WERI-Rb-1 (cell line): ENCODE measurements at places on chromosomes 7 and 10.

GRCh38 chr10:127198721-127199120 is 2.3 kb upstream of the INSYN2A start:
- no peak for DNase-seq

GRCh38 chr7:91080351-91080750 is 183.9 kb upstream of the FZD1 start:
- no peak for DNase-seq

DNA sequence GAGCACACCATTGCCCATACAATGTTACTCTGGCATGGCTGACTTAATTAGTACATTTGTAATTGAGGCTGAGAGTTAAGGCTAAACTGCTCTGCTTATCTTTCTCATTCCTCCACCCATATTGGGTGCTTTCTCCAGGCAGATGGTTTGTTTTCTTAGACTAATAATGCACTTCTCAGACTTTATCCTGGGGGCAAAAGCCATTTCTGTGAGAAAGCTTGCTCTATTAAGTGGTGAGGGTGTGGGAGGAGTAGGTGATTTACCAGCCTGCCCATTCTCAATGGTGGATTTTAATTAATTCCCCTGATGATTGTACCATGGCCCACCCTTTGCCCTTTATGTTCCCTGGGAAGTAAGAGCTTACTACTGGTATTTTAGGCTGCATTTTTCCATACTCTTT is 174.8 kb downstream of the FOXP2 start:
- no peak for DNase-seq

DNA sequence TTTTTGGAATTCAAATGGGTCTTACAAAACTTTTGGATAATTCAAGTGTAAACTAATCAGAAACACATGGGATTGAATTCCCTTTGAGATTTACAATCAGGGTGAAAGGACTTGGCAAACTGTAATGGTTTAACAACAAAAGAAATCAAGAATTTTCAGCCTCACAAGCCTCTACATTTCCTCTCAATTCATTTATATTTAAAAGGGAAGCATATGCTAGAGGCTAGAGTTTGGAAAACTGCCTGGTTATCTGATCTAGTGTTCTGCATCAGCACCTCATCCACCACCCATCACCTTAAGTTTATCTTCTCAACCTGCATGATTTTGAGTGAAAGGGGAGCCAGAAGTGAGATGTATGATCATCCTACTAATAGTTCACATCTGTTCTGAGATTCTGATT is 120.7 kb downstream of the TES start:
- no peak for DNase-seq

DNA sequence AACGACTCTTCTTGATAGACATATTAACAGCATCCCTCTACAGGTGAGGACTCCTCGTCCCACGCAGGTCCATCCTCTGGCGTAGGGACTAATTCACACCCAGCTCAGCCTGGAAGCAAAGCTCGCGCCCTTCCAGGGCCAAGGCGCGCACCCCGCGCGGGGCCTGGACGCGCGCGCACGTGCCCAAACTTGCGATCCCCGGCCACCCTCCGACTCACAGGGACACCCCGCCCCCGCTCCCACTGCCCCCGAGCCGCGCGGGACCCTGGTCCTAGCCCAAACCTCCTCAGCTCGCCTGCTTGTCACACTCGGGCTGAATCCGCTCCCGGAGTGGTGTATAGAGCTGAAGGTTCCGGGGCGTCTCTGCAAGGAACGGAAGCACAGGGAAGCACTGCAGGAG is 76.9 kb downstream of the ZNF248 start:
- no peak for DNase-seq

DNA sequence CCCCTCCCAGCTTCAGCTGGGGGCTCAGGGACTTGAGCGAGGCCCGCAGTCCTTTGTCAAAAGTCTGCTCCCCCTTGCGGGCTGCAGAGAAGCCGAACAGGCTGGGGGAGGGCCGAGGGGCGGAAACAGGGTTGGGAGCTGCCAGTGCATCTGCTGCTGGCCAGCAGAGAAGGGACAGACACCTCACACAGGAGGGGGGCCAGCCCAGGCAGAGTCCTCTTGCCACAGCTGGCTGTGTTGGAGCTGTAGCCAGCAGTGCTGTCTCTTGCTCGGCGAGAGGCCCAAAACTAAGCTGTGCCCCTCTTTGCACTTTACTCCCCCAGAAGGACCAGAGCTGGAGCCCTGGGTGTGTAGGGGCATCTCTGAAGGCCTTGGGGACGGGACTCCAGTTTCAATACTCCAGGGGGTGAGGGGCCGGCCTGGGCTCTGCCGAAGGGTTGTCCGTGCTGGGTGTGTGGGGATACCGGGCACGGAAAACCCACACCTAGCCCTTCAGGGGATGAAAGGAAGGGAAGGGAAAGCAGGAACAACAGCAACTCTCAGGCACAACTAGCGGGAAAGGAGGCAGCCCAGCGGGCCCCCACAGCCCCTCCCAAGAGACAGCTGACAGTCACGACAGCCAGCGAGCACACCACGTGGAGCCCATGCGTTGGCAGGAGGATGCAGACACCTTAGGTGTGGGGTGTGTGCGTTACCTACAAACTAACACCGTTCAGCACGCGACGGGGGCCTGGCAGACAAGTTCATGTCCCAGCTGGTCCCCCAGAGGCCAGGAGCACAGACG is 17.8 kb downstream of the YKT6 start:
- DNase-seq = peak; percentile 71

- DNase-seq = no peak
Observed at GRCh38 chr7:42065942-42066341, 171.1 kb downstream of the GLI3 start.

DNA sequence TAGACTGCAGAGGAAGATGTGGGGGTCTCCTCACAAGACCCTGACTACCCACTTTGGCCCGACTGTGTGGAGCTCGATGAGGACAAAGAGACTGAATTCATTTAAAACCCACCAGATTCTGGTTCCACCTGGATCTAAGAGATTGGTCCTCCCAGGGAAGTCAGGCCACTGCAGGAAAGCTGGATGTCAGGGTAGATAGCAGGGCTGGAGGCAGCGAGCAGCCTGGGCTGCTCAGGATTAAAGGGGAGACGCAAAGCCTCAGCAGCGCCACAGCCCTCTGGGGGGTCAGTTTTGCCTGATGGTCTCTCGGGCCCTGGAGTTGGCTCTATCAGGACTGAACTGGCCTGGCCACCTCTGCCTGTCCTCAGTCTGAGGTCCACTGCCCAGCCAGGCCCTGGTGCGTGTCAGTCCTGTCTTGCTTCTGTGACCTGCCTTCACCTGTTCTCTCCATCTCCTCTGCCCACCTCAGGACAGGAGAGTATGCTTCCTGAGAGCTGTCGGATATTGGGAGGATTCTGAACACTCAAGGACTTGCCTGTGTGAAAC is 12.2 kb upstream of the KLRG2 start:
- DNase-seq = peak; percentile 18

DNA sequence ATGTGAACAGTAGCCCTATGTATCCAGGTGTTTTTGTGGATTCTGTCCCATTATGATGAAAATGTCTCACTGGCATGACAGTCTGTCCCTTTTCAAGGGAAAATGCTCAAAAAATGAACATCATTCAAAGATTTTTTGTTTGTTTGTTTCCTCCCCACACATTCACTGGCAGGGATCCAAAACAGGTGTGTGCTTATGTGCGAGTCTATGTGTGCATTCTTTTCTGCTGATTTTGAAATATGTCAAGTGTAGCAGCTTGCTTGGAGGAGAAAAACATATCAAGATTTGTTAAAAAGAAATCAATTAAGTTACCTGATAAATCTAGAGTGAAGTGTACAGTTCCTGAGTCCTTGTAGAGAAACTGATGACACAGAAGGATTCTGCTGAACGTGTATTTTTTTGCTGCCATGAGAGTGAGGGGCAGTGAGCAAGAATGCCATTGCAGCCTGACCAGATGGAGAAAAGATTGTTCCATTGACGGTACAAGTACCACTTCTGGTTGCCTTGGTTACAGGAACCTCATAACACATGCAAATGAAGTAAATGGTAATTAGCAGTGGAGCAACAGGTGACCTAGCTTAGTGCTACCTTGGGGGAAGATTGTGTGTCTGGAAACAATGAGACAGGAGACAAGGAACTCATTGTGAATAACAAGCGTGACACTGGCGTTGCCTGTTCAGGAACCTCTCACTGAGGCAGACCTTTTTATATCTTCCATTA is 277.4 kb upstream of the PHYHIPL start:
- DNase-seq = no peak

- no peak for DNase-seq
Observed at GRCh38 chr10:75612904-75613684, 181.7 kb downstream of the LRMDA start.

GRCh38 chr10:17744341-17744861 is 7.6 kb upstream of the TMEM236 start:
- DNase-seq = no peak

DNA sequence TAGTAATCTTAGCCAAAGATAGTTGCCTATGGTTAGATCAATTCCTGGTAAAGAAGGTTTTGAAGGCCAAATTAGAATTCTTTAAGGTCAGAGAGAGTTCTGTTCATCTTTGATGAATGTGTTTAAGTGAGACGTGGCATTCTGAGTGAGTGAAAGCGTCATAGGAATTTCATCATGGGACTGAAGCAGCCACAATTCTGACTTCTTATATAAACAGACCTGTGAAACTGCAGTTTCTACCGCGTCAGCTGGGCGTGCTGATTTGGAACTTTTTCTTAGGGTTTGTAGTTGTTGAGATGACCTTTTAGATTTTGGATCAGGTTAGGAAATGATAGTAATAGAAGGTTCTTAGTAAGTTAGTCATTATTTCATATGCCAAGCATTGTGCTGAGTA is 103.8 kb downstream of the CNNM2 start:
- DNase-seq = no peak

DNA sequence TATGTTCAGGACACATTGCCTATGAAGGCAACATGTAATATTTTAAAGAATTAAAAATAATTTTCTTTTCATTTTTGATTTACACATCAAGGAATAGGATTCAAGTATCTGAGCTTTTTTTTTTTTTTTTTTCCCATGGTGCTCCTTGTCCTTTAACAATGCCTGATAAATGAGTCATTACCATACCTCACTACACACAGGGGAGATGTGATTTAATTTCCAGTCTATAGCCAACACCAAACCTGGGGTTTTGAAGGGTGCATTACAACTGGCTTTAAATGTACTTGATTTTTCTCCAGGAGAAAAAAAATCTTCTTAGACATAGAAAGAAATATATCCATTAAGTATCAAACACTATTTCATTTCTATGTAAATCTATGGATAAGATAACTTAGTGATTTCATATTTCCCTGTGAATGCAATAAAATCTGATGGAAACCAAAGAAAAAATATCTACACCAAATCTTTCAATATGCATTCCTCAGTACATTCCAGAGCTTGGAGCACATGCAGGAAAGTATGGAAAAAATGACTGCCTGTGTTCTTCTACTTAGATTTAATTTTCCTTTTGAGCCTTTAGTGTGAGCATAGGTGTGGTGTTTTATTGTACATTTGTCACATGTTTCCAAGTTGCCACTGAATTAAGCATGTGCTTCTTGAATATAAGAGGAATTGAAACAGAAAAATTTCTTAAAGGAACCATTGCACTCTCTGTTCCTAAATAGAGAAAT is 204.8 kb upstream of the MEOX2 start:
- DNase-seq = no peak

- DNase-seq = no peak
Observed at GRCh38 chr7:11216276-11216675, 242.6 kb downstream of the PHF14 start.

GRCh38 chr7:23710000-23710399 is at the start of gene STK31:
Gene STK31 (plus strand): TSS chr7:23710219. CDS start chr7:23710286, 67 bp downstream.
- DNase-seq = no peak

DNA sequence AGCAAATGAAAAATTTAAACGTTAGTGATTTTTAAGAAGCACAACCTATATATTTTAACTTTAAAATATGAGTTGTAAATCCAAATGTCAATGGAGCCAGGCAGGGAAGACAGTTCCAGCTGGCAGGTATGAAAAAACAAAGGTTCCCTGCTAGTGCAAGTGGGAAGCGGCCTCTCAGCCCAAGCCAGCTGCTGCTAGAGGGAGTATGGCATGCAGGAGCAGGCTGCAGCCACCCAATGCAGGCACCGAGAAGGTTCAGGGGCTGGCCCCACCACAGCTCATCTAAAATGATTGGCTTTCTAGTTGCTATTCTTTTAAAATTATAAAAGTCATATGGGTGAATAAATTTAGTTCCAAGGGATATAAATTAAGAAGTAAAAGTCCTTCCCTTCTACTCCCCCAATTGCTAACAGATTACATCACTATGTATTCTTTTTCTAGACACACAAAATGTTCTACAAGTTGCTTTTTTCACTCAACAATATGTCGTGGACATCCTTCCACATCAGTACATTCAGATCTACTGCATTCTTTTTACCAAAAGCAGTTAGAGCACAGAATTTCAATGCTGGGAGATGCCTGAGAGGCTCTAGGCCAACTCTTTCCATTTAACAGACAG is 69.3 kb downstream of the SGMS1 start:
- DNase-seq = no peak

DNA sequence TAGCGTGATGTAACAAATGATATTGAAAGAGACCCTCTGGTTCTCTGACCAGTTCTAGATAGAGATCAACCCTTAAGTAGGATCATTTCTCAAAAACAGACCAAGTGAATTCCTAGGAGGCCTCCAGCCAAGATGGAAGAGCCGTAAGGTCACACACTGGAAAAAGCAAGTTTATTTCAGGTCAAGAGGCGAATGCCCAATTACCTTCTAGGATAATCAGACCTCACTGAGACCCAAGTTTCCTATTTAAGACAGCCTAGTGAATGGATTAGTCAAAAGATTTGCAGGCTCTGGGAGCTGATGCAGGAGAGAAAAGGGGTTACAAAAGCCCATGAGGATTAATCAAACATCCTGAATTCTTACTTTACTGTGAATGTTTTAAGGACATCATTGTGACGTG is 486.1 kb upstream of the NRP1 start:
- no peak for DNase-seq

DNA sequence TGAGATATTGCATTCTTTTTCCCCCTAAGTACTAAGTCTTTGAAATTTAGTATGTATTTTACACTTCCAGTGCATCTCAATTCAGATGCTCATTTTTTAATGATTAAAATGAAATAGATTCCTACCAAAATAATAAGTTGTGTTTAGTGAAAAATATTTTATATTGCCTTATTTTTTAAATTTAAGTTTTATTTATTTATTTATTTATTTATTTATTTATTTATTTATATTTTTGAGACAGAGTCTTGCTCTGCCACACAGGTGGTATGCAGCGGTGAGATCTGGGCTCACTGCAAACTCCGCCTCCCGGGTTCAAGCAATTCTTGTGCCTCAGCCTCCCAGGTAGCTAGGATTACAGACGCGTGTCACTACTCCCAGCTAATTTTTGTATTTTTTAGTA is 95.5 kb downstream of the RPS24 start:
- DNase-seq = no peak

- no peak for DNase-seq
Observed at GRCh38 chr7:28069807-28070206, 110.8 kb downstream of the JAZF1 start.

- peak; percentile 19 for DNase-seq
Observed at GRCh38 chr10:121994429-121994941, 5.5 kb downstream of the TACC2 start.

GRCh38 chr10:120998782-120999285 is 147.7 kb downstream of the WDR11 start:
- DNase-seq = no peak

GRCh38 chr7:27677912-27678612 is 15.4 kb upstream of the HIBADH start:
- no peak for DNase-seq
